ENCODE measurements at places on chromosomes 5 and 9.

DNA sequence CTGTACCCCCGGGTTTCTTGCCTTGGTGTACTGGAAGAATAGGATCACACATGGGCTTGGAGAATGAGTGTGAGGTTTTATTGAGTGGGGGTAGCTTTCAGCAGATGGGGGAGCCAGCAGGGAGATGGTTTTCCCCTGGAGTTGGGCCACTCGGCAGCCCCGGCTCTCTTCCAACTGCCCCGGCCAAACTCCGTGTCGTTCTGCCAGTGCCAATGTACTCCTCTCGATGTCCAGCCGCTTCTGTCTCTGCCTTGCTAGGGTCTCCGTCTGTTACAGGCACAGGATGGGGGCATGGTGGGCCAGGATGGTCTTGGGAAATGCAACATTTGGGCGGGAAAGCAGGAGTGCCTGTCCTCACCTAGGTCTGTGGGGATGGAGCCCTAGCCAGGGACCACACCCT lies 7.6 kb upstream of the PLPP6 start:
- DNase-seq, result no peak

DNA sequence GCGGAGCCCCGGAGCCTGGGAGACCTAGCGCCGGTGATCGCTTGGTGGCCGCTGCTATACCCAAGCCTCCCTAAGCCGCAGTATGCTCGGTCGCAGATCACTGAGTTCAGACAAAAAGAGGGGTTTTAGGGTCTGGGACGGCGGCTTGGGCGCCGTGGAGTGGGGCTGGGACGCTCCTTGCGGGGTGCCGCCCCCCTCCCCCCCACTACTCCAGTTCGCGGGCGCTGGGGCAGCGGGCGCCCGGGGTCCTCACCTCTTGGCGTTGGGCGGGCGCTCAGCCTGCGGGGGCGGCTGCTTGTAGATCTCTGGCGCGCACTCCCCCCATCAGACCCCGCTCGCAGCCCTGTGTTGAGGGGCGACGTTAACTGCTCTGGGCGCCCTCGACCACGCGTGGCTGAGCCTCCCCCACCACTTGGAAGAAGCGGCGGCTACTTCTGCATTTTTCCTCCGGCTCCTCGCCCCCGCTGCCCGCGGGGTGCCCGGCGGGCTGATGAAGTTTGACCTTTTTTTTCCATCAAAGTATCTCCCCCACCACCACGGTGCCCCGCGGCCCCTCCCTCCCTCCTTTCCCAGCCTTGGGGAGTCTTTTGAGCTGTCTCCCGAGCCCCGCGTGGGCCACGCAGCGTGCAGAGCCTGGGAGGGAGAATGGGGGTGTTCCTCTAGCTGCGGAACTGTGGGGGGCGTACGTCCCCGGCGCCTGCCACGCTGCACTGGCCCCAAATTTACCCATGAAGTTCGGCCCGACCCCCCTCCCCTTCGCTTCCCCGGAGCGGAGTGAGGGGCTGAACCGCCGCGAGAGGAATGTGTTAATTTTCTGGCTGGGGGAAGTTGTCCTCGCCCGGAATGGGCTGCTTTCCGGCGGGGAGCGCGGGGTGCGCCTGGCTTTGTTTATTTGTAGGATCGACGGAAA lies 1.2 kb downstream of the CXXC5 start:
- DNase-seq, result no peak

GRCh38 chr9:117873664-117874063 lies 169.5 kb downstream of the TLR4 start:
- no peak for DNase-seq

GRCh38 chr9:7601739-7602138 lies 197.8 kb downstream of the DMAC1 start:
- no peak for DNase-seq

DNA sequence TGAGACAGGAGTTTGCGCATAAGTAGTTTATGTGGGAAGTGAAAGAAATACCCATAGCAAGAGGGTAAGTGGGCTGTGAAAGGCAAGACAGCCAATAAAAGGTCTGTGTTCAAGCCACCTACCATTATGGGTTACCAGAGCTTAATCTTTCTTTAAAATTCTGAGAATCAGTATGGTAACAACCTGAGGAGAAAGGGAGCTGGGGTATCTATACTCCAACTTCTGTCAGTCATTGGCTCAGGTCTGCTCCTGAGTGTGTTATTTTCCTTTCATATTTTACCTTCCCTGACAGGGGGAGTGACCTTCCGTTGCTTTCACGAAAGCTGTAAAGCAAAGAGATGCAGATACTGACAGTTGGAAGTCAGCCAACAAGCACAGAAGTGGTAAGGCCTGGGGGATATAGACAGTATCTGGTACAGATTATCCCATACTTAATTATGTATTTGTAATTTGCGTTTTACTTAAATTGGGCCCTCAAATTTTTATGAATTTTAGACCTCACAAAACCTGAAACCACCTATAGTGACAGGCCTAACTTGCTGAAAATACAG lies 233.4 kb downstream of the RAB3C start:
- DNase-seq, result no peak

- no peak for DNase-seq
Observed at GRCh38 chr9:120252248-120252647, 327.7 kb downstream of the CDK5RAP2 start.

DNA sequence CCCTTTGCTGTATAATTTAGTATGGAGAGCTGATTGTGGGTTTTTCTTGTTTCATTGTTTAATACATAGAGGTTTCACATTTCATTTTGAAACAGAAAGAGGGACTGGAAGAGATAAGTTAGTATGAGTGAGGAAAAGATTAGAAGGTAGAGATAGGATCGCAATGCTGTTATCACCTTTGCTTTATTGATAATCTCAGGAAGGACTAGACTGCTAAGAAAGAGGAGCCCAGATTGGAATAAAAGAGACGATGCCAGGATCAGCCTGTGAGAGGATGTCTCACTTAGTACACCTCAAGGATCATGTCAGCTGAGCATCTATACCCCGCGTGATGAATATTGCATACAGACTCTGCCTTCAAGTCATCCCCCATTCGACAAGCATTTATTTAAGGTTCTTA lies 178.0 kb upstream of the DMAC1 start:
- DNase-seq, result no peak

DNA sequence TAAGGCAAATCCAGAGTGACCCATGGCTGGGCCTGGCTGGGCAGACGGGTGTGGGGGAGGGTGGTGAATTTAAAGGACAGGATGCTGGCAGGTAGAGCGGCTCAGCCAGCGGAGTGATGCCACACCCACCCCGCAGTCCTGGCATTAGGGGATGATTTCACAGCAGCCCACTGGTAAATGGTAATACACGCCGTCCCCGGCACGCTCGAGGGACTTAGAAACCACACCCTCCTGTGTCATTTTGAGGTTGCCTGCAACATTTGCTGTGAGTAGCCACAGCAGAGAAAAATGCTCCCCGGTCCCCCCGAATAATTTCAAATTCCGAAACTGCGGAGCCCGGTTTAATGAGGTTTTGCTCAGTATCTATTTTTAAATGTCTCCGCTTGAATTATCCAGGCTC lies 71.3 kb upstream of the FCN2 start:
- no peak for DNase-seq

DNA sequence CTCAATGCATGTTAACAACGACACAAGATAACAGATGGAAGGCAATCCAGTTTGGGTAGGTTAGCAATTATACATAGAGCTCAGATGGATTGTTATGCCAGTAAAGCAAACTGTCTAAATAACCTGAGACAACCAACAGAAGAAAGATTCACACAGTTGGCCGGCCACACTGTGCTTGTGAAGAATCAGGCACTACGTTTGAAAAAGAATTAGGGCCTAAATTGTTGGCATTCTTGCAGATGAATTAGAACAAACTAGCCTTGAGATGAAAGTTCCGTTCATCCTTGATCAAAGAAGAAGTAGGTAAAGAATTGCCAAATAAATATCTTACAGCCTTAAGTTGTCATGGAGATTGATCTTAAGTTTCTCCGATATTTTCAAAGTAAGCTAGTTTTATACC lies 210.6 kb downstream of the CDH18 start:
- DNase-seq, result no peak

DNA sequence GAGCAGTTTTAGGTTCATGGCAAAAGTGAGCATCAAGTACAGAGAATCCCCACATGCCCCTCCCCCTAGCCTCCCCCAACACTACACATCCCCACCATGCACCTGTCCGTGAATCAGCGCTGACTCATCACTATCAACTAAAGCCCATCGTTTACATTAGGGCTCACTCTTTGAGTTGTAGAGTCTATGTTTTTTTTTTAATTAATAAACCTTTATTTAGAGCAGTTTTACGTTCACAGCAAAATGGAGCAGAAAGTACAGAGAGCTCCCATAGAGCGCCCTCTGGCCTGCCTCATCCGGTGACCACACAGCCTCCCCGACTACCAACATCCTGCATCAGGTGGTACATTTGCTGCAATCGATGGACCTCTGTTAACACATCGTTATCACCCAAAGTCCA lies 47.9 kb upstream of the UNC5A start:
- DNase-seq, result no peak

- no peak for DNase-seq
Observed at GRCh38 chr5:177596775-177597238, 3.1 kb upstream of the B4GALT7 start.

- peak; percentile 62 for DNase-seq
Observed at GRCh38 chr5:107389130-107389774, 281.5 kb downstream of the EFNA5 start.

DNA sequence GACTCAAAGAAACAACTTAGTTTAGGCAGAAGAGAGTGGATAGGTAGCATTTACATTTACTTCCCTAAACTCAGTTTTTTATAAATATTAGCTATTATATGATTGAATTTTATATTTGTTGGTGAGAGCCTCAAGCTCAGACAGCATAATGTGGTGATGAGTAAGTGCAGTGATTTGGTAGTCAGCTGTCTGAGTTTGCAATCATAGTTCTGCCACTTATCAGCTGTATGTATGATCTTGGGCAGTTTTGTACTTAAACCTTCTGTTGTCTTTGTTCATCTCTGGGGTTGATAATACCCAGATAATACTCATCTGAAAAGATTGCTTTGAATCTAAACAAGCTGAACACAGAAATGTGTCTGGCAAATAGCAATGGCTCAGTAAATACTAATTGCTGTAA lies 108.8 kb downstream of the ANXA1 start:
- no peak for DNase-seq

GRCh38 chr5:132853323-132853722 lies 12.9 kb downstream of the GDF9 start:
- no peak for DNase-seq

GRCh38 chr5:176180781-176181180 lies 57.4 kb upstream of the SIMC1 start:
- no peak for DNase-seq

- DNase-seq, result no peak
Observed at GRCh38 chr9:12847561-12847960, 72.7 kb downstream of the LURAP1L start.

GRCh38 chr9:19231126-19231903 lies 822 bp downstream of the DENND4C start:
- DNase-seq, result no peak
